ENCODE measurements at places on chromosomes 1 and 21.

GRCh38 chr1:118960026-118960561 lies 28.0 kb downstream of the TBX15 start:
- ATAC-seq, result no peak

DNA sequence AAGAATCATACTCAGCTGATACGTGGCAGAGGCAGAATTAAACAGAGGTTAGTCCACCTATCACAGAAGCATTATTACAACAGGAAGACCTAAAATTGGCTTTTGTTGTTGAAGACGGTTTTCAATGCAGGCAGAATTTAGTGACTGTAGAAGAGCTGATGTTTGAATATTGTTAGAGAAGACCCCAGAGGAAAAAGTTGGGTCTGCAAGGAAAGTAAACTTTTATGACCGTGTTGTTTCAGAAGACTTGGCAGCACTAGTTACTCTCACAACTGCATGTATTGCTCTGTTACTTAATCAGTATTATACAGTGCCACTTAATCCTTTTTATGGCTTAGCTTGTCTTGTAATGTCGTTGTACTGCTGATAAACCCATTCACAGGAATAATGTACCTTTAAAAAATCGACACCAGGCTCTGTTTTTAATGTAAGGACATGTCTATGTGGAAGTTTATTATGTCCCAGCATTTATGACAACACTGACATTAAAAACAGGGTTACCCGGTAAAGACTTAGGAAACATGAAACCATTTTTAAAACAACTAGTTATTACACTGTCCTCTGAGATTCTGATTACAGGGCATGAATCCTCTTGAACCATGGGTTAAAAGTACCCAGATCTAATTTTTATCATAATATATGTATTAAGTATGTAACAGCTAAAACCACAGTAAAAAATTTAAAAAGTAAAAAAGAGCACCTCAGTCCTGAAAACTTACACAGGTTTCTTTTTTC lies 235.4 kb downstream of the TTLL7 start:
- ATAC-seq, result no peak

DNA sequence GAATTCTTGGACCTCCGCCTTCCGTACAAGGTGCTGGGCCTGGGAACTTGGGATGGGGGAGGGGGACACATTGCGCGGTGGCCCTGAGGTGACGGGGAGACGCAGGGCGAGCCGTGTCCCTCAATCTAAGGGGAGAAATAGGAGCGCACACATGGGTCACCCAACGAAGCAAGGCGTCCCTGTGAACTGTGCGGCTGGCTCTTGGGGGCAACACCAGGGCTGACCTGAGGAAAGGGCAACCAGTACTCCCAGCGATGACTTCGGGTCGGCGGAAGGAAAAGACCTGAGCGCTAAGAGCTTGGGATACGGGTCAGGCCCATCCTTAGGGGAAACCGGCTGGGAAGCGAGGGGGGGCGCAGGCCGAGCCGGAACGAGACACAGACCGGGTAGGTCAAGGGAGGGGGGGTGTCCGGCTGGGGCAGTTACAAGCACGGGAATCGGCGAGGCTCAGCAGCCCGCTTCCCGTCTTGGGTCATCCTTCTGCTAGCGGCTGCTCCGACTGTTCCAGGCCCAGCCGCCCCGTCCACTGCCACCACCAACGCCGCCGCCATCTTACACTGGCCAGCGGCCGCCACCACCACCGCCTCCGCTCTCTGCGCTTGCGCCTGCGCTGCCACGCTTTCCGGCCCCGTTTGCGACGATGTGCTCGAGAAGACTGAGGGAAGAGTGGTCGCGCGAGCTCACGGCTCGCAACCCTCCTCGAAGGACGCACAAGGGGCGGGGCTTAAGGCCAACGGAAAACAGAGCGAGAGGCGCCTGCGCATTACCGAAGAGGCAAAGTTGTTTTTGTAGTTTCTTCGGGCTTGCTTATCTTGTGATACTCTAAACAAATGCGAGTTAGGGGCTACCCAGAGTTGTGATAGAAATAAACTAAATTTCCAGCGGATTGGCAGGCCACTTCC lies at the start of gene DCAF8:
TSS of gene DCAF8 (minus strand) at position 657 of the 902 bp plus-strand sequence. CDS start 18,541 bp downstream, outside the sequence.
- peak; percentile 94 for ATAC-seq

DNA sequence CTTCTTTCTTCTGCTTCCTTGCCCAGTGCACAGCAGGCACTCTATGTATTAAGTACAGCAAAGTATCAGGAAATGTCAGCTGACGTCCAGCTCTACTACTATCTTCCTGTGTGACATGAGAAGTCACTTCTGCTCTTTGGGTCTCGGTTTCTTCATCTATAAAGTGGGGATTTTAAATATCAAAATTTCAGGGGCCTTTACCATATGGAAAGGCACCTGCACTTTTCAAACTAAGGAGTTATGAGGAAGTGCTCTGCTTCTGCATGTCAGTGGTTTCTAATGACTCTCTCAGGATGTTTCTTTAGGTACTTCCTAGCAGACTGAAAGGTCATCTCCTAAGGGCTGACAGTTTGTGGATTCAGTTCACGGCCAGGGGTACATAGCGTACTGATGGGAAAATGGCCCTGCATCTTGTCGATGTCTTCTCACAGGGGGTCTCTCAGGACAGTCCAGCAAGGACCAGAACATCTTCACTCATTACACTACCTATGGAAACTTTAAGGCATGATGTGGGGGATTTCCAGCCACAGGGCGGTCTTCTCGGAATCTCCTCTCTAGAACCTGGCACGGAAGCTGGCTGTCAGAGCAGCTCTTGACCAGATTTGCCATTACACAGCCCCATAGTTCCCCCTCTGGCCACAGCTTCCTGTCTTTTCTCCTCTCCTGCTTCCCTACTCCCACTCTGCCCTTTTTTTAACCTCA lies 42.0 kb upstream of the MTF1 start:
- ATAC-seq, result no peak

DNA sequence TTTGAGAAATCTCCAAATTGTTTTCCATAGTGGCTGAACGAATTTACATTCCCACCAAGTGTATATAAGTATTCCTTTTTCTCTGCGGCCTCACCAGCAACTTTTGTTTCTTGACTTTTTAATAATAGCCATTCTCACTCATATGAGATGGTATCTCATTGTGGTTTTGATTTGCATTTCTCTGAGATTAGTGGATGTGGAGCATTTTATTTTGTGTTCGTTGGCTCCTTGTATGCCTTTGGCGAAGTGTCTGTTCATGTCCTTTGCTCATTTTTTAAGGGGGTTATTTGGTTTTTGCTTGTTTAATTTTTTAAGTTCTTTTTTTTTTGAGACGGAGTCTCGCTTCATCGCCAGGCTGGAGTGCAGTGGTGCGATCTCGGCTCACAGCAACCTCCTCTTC lies 45.1 kb upstream of the MPC2 start:
- ATAC-seq, result no peak

DNA sequence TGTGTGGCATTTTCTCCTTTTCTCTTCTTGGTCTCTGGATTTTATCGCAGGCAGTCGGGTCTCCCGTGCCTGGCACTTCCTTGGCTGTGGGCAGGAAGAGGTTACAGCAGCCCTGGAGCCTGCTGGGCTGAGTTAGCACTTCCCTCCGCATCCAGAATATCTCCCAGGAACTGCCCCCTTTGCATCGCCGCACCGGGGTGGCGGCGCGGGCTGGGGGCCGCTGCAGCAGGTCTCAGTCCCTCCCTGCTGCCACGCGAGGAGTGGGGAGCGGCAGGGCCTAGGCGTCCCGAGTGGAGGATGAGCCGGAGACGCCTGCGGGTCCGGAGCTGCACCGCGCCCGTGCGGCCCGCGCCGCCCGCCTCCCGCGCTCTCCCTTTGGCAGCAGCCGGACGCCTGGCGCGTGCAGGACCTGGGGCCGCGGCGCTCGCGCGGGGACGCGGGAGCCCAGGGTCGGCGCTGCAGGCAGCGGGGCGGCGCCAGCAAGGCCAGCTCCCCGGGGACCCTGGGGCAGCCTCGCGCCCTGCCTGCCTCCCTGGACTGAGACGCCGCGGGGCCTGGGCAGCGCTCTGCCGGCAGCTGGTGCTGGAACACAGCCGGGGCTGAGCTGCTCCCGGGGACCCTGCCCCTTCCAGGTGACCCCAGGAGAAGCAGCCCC lies 192.8 kb downstream of the PRDM2 start:
- ATAC-seq, result no peak

- no peak for ATAC-seq
These were observed 119.2 kb upstream of the RAB3GAP2 start for GRCh38 chr1:220391491-220391890.

GRCh38 chr1:182446033-182446669 lies 3.8 kb upstream of the RGSL1 start:
- peak; percentile 56 for ATAC-seq

GRCh38 chr1:111565968-111566367 lies 53.6 kb upstream of the RAP1A start:
- ATAC-seq, result no peak

- ATAC-seq, result no peak
These were observed 40.7 kb downstream of the WARS2 start for GRCh38 chr1:119099775-119100174.

GRCh38 chr1:7040969-7041695 lies 255.9 kb downstream of the CAMTA1 start:
- no peak for ATAC-seq

DNA sequence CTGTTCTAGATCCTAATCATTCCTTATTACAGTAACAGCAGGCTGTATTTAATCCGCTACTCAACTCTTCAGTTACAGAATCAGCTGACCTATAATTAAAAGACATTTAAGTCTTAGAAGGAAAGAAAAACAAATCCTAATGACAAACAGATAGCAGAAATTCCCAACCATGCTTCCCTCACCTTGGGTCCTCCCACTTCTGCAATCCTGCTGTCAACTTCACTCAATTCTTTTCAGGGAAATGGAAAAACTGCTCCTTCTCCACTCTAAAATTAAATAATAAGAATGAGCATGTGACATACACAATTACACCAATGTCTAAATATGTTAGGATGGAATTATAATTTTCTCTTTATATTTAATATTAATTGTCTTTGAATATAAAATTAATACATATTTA lies 182.6 kb upstream of the LYPLAL1 start:
- ATAC-seq, result peak; percentile 96

DNA sequence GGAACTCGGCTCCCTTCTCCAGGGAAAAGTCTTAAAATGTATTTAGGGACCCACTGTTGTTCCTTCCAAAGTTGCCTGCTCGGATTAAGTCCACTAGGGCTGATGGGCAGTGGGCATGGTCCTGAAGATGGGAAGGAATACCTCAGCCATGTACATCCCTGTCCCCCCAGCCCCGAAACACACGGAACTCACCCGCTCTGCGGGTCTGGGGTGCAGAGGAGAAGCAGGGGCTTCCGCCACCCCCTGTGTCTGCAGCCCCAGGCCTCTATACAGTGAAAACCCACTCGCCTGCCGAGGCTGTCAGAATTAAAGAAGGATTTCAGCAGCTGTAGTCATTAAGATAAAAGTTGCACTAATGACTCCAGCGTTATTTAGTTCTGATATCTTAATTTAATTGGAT lies 212.6 kb upstream of the VAMP3 start:
- no peak for ATAC-seq

- ATAC-seq, result no peak
These were observed 604 bp downstream of the FGR start for GRCh38 chr1:27634177-27634984.

DNA sequence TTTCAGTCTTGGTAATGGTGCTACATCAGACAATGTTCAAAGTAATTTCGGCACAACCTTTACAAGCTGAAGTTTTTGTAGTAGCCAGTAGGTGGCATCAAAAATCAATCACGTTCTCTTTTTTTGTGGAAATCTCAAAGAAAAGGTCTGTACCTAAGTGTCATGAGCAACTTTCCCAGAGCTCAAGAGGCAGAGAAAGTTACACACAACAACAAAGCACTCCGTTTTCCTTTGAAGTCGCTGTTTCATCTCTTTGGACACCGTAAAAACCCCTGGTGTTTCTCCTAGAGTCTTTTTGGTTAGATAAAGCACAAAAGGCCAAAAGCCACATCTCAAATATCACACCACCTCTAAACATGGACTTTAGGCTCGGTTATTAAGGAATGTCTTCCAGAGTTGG lies 131.6 kb downstream of the LHX8 start:
- ATAC-seq, result peak; percentile 84

DNA sequence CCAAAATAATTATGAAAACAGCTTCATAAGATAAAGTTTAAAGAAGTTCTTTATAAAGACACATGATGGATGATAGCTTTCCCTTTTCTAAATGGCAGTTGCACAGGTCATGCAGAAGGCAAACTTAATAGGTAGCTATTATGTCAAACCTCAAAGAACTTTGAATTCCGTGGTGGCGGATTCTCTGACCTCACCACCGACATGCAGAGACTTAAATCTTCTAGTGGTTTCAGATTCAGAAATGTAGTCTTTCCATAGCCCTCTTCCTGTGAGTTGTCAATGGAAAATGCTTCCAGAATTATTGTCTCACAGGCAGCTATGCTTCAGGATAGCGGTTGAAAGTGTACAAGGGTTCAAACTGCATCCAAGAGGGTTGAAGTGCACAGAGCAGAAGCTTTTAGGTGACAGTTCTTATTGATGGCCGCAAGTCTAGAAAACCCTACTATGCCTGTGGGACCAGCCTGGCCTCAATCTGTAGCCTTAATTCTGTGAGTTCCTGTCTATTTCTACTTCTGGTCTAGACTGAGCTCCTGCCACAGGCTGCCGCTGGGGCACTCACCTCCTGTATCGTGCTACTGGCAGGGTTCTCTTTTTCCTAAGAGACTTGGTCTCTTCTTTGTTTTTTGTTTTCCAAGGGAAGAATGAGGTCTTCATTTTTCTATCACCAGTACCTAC lies 117.0 kb upstream of the ERRFI1 start:
- ATAC-seq, result peak; percentile 77

GRCh38 chr21:29230551-29231261 lies 68.0 kb upstream of the BACH1 start:
- ATAC-seq, result no peak

GRCh38 chr1:31811605-31812004 lies 4.2 kb downstream of the SPOCD1 start:
- peak; percentile 75 for ATAC-seq

- no peak for ATAC-seq
These were observed 30.2 kb upstream of the AJAP1 start for GRCh38 chr1:4624141-4624715.

- ATAC-seq, result no peak
These were observed 1109.8 kb upstream of the B3GALT2 start for GRCh38 chr1:194296201-194296600.

GRCh38 chr1:200665861-200666260 lies 3.8 kb downstream of the DDX59 start:
- ATAC-seq, result no peak

DNA sequence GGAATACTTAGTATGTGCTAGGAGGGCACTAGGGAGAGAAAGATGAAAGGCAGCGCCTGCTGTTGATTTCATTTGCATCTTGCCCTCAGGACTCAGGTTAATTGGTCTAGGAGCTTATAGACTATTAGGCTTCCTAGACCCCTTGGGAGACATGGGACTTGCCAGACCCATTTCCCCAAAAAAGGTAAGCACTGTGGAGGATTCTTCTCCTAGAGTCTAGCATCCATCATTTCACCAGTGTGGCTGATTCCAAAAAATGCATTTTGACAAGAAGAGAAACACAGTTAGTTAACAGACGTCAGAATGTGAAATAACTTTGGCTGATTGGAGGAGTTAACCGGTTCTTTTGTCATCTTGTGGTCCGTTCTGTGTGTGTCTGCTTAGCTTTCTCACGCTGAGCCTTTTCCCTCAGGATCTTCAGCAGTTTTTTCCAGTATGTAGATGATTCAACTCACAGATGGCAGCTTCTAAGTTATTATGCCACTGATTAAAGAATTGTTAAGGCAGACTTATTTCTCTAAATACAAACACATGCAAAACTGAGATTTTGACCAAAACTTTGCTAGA lies 108.8 kb downstream of the KIF26B start:
- no peak for ATAC-seq
